ENCODE measurements at places on chromosomes 11 and 22. TPM values are rescaled to one million over a fixed set of nuclear protein-coding genes. Genes with fewer than 3 reads are reported as not detected.

Gene DSCAML1
- 18.0 TPM for total RNA-seq

Gene CENATAC
- 48.5 TPM for total RNA-seq

Gene OR2AG1
- total RNA-seq = not detected

Gene OSM
- 0.77 TPM for total RNA-seq

Gene OR4A16
- 4.2 TPM for total RNA-seq

Gene OLFML1
- 25.7 TPM for total RNA-seq

Gene SLC35E4
- 8.8 TPM for total RNA-seq

Gene DNAJB13
- 1.0 TPM for total RNA-seq

Gene TEAD1
- 121 TPM for total RNA-seq

Gene TSSK2
- total RNA-seq = not detected

Gene MUC5B
- 5.1 TPM for total RNA-seq

Gene USH1C
- total RNA-seq = 1.3 TPM

Gene NPAS4
- 0.82 TPM for total RNA-seq

Gene ELFN2
- total RNA-seq = 7.0 TPM

Gene CCDC34
- total RNA-seq = 19.1 TPM

Gene OR2AT4
- not detected for total RNA-seq

Gene IGF2
- 458 TPM for total RNA-seq

Gene LDHAL6A
- not detected for total RNA-seq

Gene RTCB
- 86.5 TPM for total RNA-seq

Gene SCGB1D1
- not detected for total RNA-seq

Gene ZBTB16
- total RNA-seq = 26.2 TPM

Gene ADM2
- 1.5 TPM for total RNA-seq

Gene IL10RA
- total RNA-seq = 4.2 TPM

Gene ACR
- not detected for total RNA-seq

Gene OR8D1
- not detected for total RNA-seq

Gene NRXN2
- 83.9 TPM for total RNA-seq

Gene NLRX1
- total RNA-seq = 24.0 TPM

Gene KRTAP5-9
- total RNA-seq = not detected

Gene JHY
- 6.2 TPM for total RNA-seq

Gene PPFIBP2
- 37.8 TPM for total RNA-seq

Gene SYT13
- 19.8 TPM for total RNA-seq

Gene A4GALT
- 9.8 TPM for total RNA-seq

Measured in camera-type eye (tissue), 1 donor.